Esophagus squamous epithelium (tissue), 5 donors: ENCODE measurements at places on chromosomes 13 and 19.

GRCh38 chr13:70324519-70324918, 216.3 kb upstream of the KLHL1 start:
- DNase-seq: no peak

GRCh38 chr19:20038358-20039202, 725 bp downstream of the ZNF682 start:
- no peak for DNase-seq

DNA sequence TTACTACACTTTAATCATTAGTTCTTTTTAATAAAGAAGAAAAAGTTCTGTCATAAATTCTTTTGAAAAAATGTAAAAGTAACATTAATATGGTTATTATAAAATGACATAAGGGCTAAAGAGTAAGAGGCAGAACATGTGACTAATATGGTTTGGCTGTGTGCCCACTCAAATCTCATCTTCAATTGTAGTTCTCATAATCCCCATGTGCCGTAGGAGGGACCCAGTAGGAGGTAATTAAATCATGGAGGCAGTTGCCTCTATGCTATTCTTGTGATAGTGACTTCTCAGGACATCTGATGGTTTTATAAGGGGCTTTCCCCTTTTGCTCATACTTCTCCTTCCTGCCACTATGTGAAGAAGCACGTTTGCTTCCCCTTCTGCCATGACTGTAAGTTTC, 104.5 kb downstream of the UGGT2 start:
- no peak for DNase-seq

- no peak for DNase-seq
Observed at GRCh38 chr13:113997845-113998751, 24.2 kb upstream of the C13orf46 start.

DNA sequence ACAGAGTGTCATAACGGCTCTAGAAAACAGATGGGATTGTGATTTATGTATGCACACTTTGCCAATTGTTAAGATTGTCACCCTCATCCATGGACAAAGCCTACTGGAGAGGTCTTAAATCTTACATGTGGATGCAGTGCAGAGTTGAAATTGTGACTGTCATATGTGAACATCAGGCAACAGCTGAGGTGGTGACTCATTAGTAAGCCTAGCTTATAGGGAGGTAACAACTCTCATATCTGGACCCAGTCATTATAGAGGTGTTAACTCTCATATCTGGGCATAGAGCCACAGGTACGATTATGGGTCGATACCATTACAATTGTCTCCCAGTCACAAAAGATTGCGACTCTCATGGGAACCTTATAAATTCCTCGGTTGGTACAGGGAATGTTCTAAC, 29.8 kb upstream of the ZNF254 start:
- no peak for DNase-seq

GRCh38 chr19:43759515-43759914, 4.8 kb upstream of the SMG9 start:
- DNase-seq: no peak

DNA sequence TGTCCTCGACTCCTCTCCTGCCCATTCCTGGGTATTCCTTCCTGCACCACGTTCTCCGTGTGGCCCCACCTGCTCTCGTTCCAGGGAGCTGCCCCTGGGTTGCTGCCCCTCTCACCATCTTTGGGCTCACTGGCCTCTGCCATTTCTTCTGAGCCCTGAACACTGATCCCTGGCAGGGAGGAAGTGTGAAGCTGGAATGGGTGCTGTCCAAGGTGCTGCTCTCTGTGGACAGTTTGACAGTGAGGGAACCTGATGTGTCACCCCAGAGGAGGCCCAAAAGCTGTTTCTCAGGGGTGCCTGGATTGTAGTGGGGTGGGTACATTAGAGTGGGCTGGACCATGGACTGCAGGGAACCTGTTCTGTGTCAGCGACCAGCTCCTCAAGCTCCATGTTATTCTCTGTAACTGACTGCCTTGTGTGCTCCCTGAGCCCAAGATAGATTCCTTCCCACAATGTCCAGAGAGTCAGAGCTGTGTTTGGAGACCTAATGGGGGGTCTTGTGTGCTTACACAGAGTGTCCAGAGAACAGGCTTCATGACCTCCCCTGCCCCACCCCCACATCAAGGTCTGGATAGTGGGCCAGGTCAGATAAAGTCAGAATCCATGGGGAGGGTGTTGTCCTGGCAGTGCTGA, 7.2 kb upstream of the CEACAM8 start:
- DNase-seq: no peak

DNA sequence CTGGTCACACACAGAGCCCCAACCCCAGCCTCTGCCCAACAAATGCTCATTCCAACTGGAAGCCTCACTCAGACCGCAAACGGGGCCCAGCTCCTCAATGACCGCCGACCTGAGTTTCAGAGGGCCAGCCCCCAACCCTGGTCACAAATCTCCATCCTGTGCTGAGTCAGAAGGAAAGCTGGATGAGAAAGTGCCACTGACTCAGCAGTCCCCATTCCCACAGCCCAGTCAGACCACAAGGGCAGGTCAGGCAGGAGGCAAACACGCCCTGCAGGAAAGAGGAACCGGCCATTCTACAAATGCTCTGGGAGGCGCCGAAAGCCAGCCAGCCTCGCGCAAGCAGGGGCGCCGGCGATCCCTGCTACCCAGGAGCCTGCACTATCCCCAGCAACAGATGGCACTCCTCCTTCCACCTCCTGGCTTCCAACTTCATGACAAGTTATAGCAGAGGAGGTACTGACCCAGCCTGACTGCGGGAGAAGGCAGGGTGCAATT, 14.1 kb upstream of the PRKD2 start:
- no peak for DNase-seq

DNA sequence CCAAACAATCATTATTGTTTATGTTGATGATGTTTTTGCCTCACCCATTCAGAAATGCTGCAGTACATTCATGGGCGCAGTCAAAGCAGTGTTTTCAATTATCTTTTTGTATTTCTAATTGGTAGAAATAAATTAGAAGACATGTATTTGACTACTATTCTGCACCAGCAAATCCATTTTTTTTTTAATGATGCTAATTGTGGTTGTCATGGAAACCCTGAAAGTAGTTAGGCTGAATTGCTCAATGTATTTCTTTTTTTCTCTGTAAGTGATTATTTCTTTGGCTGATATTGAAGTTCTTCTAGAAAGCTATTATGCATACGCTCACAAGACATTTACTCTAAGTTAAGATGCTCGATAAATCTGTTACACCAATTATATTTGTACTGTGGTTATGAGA, 101.2 kb downstream of the RFC3 start:
- DNase-seq: no peak

GRCh38 chr19:7515645-7516151, at the start of gene ZNF358:
Gene ZNF358, plus strand, starts transcription at chr19:7516103. Its CDS starts 3,140 bp downstream, at chr19:7519243.
- DNase-seq: no peak

- no peak for DNase-seq
Observed at GRCh38 chr13:99265821-99266426, 7.7 kb upstream of the GPR18 start.

GRCh38 chr13:54599413-54599812, 1570.8 kb downstream of the OLFM4 start:
- DNase-seq: no peak

- no peak for DNase-seq
Observed at GRCh38 chr13:108214441-108215271, 680 bp downstream of the LIG4 start.

DNA sequence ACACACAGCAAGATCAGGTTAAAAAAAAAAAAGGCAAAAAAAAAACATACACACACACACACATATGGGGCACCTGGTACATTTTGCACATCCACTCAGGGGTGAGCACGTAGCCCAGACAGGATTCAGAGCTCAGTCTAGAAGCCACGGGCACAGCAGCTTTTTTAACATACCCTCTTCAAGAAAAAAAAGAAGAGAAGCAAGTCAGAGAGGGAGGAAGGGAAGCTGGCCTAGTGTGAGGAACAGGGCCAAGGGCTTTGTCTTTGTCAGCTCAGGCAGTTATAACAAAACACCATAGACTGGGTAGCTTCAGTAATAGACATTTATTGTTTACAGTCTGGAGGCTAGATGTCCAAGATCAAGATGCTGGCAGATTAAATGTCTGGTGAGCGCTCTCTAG, 2.3 kb upstream of the TPM4 start:
- no peak for DNase-seq

GRCh38 chr13:94419304-94419924, 60.1 kb downstream of the DCT start:
- no peak for DNase-seq

DNA sequence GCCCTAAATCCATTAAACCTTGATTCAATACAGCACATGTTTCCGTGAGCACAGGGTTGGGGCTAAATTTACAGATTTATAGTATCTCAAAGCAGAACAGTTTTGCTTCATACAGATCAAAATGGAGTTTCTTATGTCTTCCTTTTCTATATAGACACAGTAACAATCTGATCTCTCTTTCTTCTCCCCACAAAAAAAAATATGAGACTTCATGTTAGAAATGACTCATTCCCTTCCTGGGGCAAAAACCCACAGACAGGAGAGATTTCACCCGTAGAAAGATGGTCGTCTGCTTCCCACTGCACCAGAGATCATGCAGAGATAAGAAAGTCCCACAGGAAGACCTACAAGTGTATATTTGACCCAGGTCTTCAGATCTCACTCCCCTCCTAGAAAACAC, 7.7 kb upstream of the ZNF611 start:
- DNase-seq: no peak

DNA sequence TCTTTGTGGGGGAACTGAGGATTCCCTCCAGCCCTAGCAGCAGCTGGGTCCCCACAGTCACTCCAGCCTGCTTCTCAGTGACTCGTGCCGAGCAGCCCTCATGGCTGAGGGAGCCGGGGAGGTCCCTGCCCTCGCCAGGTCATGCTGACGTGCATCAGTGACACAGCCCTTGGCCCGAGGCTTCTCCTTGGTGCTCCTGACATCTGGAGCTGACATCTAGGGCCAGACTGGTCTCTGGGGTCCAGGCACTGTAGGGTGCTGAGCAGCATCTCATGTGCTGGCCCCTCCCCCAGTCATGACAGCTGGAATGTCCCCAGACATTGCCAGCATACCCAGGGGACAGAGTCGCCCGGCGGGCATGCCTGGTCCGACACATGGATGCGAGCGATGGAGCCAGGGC, 14.4 kb downstream of the COMP start:
- DNase-seq: no peak

DNA sequence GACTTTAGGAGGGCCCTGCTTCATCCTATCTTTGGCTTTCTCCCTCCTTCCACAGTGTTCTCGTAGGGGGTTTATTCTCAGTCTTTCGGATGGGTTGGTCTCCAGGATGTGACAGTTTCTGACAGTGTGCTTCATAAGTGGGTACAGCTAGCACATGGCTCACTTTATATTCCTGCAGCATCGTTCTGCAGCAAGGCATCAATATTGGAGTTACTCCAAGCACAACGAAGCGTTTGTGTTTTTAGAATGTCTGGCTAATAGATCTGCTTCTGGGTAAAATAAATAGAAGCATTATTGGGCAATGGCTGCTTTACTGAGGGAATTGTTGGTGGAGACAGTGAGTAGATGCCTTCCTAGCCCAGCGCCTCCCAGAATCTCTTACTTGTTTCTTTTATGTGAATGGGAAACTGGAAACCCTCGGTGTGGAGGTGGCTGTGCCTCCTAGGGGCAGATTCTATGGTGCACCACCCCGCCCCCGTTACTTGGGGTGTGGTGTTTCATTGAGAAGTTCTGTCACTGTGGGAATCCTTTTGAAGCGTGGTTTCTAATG, 2.0 kb downstream of the FARP1 start:
- no peak for DNase-seq

GRCh38 chr19:31127134-31127967, 221.9 kb downstream of the TSHZ3 start:
- no peak for DNase-seq

- no peak for DNase-seq
Observed at GRCh38 chr19:4916292-4917082, 7.2 kb downstream of the UHRF1 start.

- DNase-seq: no peak
Observed at GRCh38 chr13:77184455-77184854, 142.4 kb downstream of the MYCBP2 start.

- DNase-seq: no peak
Observed at GRCh38 chr19:33064458-33064791, 263 bp downstream of the RHPN2 start.

DNA sequence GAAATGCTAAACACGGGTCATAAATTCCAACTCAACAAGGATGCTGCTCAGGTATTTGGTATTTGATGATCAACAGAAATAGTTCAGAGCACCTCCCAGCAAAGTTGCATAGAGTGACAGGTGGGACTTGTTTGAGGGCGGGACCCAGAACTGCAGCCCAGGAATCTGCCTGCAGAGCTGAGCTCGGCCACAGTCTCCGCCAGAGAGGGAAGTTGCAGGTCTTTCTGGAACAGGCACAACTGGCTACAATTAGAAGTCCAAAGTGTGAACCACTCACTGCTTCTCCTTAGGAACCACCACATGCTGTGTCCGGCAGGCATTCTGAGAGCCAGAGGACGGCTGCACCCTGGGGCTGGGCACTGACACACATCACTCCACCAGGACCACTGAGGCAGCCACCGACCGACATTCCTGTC, 1.1 kb downstream of the SLC15A1 start:
- DNase-seq: no peak

DNA sequence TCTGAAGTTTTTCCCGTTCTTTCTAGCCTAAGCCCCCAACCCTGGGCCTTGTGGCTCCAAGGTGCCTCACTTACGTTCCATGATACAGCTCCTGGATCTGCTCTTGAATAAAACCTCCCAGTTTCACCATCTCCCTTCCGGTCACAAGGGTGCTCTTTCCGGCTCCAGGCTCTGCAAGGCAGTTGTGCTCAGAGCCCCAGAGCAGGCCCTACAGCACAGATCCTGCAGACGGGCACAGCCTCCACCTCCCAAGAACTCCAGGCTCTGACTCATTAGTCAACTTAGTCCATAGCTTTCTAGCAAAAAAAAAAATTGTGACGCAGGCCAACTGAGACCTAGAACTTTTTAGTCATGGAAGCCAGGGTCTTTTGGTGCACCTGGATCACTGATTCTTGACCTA, 33.9 kb upstream of the SLC7A10 start:
- no peak for DNase-seq

DNA sequence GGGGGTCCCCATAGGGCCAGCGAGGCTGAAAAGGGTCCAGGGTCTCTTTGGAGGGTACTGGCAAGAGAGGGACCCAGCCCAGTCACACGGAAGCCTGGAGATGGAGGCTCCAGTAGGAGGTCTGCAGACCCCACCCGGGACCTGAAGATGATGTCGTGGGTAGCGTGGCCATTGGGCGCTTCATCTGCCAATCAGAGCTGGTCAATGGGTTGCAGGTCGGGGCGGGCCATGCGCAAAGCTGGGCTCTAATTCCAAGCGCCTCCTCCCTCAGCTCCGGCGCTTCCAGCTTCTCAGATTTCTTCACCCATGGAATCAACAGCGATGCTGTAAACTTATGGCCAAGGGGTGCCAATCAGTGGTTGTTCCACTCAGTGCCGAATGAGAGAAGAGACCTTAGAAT, 10.9 kb downstream of the SIGLEC12 start:
- DNase-seq: no peak

GRCh38 chr13:63414247-63414646, 1998.6 kb upstream of the PCDH20 start:
- DNase-seq: no peak

GRCh38 chr19:34274827-34275625, 20.7 kb downstream of the GARRE1 start:
- no peak for DNase-seq

GRCh38 chr13:71879129-71879535, 12.1 kb upstream of the DACH1 start:
- DNase-seq: no peak

- no peak for DNase-seq
Observed at GRCh38 chr19:5586300-5587070, 18.7 kb upstream of the TINCR start.
